ENCODE measurements at places on chromosomes 1 and 21.
A peak's percentile ranks its signal among the peaks of the same experiment; 100 is the strongest.

DNA sequence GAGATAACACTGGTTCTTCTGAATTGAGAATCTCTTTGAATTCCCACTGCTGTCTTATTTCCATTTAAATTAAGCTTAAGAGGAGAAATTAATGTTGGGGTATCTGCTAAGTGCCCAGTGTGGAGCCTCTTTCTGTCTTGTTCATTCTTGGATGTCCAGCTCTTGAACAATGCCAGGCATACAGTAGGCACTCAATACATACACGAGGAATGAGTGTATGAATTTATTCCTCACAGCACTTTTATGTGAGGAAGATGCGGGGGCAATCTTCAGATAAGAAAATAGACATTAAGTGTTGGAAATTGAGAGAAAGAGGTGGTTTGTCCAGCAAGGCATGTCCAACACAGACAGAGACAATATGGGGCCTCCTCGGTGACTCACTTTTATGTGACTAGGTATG is 11.8 kb upstream of the ATF3 start:
- no peaks in the 10 kb centered on the region for H3K27me3 ChIP-seq
- H3K4me1 ChIP-seq = peaks cover 9% of the 10 kb centered on the region
- no peaks in the 10 kb centered on the region for H3K36me3 ChIP-seq
- DNase-seq = peak; percentile 34
- H3K27ac ChIP-seq = peak overlapping the region; percentile 65

- no peaks in the 10 kb centered on the region for H3K4me1 ChIP-seq
- H3K27ac ChIP-seq = no peak overlapping the region
- H3K4me3 ChIP-seq = no peak overlapping the region
- DNase-seq = no peak
- H3K27me3 ChIP-seq = no peaks in the 10 kb centered on the region
These were observed 156.0 kb downstream of the GLUL start for GRCh38 chr1:182235604-182235951.

- no peak for DNase-seq
- no peaks in the 10 kb centered on the region for H3K4me1 ChIP-seq
- H3K4me3 ChIP-seq = no peak overlapping the region
These were observed 488.1 kb upstream of the PRMT6 start for GRCh38 chr1:106568201-106568974.

DNA sequence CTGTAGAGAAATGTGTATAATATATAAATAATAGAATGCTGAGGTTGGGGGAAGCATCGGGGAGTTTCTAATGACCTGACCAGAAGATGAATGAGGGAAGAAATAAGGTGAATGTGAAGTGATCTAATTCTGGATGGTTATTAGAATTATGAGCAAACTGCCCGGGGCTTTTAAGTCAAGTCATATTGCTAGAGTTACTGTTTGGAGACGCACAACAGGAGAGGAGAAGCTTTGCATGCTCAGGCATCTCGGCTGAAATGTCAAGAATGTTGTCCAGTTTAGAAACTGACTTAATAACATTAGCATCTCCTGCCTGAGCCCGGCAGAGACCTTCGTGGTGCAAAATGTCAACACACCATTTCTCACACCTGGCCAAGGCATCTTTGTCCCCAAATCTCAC is 119.1 kb downstream of the RRAGC start:
- no peak for DNase-seq
- H3K27me3 ChIP-seq = no peaks in the 10 kb centered on the region
- H3K36me3 ChIP-seq = no peaks in the 10 kb centered on the region
- H3K27ac ChIP-seq = no peak overlapping the region
- H3K4me3 ChIP-seq = no peak overlapping the region

GRCh38 chr1:232891071-232891470 is 59.3 kb upstream of the NTPCR start:
- H3K4me3 ChIP-seq = no peak overlapping the region
- H3K36me3 ChIP-seq = no peaks in the 10 kb centered on the region
- H3K4me1 ChIP-seq = no peaks in the 10 kb centered on the region
- no peak overlapping the region for H3K27ac ChIP-seq
- no peaks in the 10 kb centered on the region for H3K27me3 ChIP-seq
- no peak for DNase-seq

- DNase-seq = no peak
- H3K27me3 ChIP-seq = no peaks in the 10 kb centered on the region
- H3K4me1 ChIP-seq = no peaks in the 10 kb centered on the region
- no peaks in the 10 kb centered on the region for H3K36me3 ChIP-seq
- H3K27ac ChIP-seq = no peak overlapping the region
These were observed 28.7 kb downstream of the C1orf87 start for GRCh38 chr1:60044881-60045280.

- no peak overlapping the region for H3K27ac ChIP-seq
- H3K27me3 ChIP-seq = no peaks in the 10 kb centered on the region
- H3K4me1 ChIP-seq = peaks cover 13% of the 10 kb centered on the region
- H3K36me3 ChIP-seq = no peaks in the 10 kb centered on the region
- H3K4me3 ChIP-seq = no peak overlapping the region
These were observed 34.9 kb upstream of the SCYL3 start for GRCh38 chr1:169928438-169929209.

- H3K27me3 ChIP-seq = peaks cover 89% of the 10 kb centered on the region
- no peak for DNase-seq
- H3K4me1 ChIP-seq = peaks cover 52% of the 10 kb centered on the region
- H3K27ac ChIP-seq = no peak overlapping the region
- H3K4me3 ChIP-seq = no peak overlapping the region
These were observed 12.3 kb downstream of the RNF223 start for GRCh38 chr1:1061682-1062345.

DNA sequence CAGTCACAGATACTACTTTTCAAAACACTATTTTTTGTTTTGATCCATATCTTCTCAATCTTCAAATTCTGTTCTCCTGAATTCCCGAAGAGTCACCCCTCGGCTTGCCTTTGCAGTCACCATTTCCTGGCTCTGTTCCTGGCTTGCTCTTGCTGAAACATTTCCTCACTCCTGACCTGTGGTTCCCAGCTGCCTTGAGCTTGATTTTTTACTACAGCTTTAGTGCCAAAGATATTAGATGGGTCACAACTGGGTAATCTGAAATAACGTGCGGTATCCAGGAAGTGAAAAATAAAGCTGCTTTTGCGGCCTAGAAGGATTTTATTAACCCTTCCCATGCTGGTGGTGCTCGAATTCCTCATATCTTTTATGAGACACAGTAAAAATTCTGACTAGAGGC is 318.8 kb downstream of the PCP4 start:
- DNase-seq = no peak
- no peaks in the 10 kb centered on the region for H3K27me3 ChIP-seq
- H3K4me1 ChIP-seq = no peaks in the 10 kb centered on the region
- H3K27ac ChIP-seq = no peak overlapping the region
- no peaks in the 10 kb centered on the region for H3K36me3 ChIP-seq
- H3K4me3 ChIP-seq = no peak overlapping the region

- H3K36me3 ChIP-seq = no peaks in the 10 kb centered on the region
- no peak for DNase-seq
- H3K27me3 ChIP-seq = no peaks in the 10 kb centered on the region
- peaks cover 9% of the 10 kb centered on the region for H3K4me1 ChIP-seq
- no peak overlapping the region for H3K27ac ChIP-seq
These were observed 310.9 kb downstream of the SIPA1L2 start for GRCh38 chr1:232319072-232319471.

GRCh38 chr1:212498283-212499040 is 65.7 kb downstream of the NENF start:
- H3K27ac ChIP-seq = no peak overlapping the region
- no peak for DNase-seq
- H3K4me3 ChIP-seq = no peak overlapping the region
- H3K27me3 ChIP-seq = no peaks in the 10 kb centered on the region

- no peaks in the 10 kb centered on the region for H3K36me3 ChIP-seq
- H3K4me1 ChIP-seq = no peaks in the 10 kb centered on the region
- no peak for DNase-seq
- no peak overlapping the region for H3K4me3 ChIP-seq
- H3K27me3 ChIP-seq = no peaks in the 10 kb centered on the region
These were observed 23.8 kb downstream of the AJAP1 start for GRCh38 chr1:4678066-4678717.

DNA sequence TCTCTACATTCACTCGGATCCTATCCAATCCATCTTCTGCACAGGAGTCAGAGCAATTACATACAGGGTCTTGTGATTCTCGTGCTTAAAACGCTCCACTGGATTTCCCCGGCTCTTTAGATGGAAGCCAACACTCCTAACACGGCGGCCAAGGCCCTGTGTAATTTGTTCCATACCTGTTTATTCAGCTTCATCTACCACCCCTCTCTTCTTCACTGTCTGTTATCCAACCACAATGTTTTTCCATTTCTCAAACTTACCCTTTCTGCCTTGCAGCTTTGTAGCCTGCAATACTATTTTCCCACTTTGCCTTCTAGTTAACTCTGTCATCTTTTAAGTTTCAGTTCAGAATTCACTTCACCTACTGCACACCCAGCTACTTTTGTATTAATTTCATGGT is 249.6 kb upstream of the USP25 start:
- no peaks in the 10 kb centered on the region for H3K27me3 ChIP-seq
- no peak overlapping the region for H3K27ac ChIP-seq
- H3K4me1 ChIP-seq = no peaks in the 10 kb centered on the region
- no peak for DNase-seq
- no peaks in the 10 kb centered on the region for H3K36me3 ChIP-seq

DNA sequence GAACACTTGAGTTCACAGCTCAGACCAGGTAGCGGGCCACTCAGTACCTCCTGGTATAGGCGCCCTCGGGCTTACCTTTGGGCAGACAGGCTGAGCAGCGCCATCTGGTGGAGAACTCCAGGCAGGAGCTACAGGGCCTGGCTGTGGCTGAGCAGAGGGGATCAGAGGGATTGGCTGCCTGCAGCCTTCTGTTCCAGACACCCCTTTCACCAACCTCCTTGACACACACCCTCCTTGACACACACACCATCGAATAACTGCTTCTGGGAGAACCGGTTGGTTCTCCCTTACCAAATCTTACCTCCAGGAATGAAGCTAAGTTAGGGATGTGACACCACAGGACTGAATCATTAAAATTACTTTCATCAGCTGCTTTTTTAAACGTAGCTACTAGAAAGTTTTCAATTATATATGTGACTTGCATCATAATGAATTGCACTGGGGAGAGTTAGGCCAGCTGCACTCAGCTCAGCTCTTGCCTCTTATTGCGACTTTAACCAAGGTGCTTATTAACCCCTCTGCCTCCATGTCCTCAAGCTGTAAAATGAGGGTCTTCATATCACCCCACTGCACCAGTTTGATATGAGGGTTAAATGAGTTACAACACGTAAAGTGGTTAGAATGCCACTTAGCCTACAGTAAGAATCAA is 6.6 kb downstream of the LIN28A start:
- no peaks in the 10 kb centered on the region for H3K27me3 ChIP-seq
- no peaks in the 10 kb centered on the region for H3K36me3 ChIP-seq
- no peak overlapping the region for H3K4me3 ChIP-seq
- no peaks in the 10 kb centered on the region for H3K4me1 ChIP-seq

DNA sequence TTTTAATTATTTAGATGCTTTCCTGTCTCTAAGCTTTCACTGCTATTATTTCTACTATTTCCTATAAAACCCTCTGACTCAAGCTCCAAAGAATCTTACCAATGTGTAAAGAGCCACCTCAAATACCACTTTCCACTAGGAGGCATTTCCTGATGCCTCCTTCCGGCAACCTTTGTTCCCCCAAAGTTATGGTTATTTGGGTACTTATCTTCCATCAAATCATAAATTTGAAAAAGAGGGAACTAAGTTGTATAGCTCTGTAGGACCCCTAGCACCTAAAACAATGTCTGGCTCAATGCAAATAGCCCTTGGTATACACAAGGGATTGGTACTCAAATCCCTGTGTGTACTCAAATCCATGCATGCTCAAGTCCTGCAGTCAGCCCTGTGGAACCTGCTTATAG is 79.6 kb downstream of the NME7 start:
- no peaks in the 10 kb centered on the region for H3K36me3 ChIP-seq
- DNase-seq = no peak
- H3K4me1 ChIP-seq = no peaks in the 10 kb centered on the region
- no peaks in the 10 kb centered on the region for H3K27me3 ChIP-seq
- no peak overlapping the region for H3K27ac ChIP-seq

- H3K4me3 ChIP-seq = no peak overlapping the region
- H3K27ac ChIP-seq = no peak overlapping the region
- H3K27me3 ChIP-seq = no peaks in the 10 kb centered on the region
- H3K36me3 ChIP-seq = no peaks in the 10 kb centered on the region
These were observed 116.3 kb upstream of the OLIG2 start for GRCh38 chr21:32909393-32909792.

DNA sequence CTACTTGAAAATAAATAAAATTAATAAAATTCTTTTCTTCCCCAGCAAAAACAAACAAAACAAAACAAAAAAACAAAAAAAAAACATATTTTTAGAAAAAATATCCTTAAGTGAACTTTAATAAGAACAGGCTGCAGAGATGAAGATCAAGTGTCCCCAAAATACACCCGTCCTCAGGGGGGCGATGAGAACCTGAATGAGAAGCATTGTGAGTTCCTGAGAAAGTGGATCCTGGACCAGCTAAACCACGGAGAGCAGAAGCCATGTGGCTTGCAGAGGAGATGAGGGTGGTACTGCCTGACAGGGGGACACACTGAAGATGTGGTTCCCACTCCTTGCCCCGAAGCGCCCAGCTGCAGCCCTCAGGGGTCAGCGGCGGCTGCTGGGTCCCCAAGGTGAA is 89.3 kb downstream of the ITPKB start:
- H3K4me3 ChIP-seq = no peak overlapping the region
- peaks cover 41% of the 10 kb centered on the region for H3K36me3 ChIP-seq
- H3K27me3 ChIP-seq = no peaks in the 10 kb centered on the region
- no peak overlapping the region for H3K27ac ChIP-seq

DNA sequence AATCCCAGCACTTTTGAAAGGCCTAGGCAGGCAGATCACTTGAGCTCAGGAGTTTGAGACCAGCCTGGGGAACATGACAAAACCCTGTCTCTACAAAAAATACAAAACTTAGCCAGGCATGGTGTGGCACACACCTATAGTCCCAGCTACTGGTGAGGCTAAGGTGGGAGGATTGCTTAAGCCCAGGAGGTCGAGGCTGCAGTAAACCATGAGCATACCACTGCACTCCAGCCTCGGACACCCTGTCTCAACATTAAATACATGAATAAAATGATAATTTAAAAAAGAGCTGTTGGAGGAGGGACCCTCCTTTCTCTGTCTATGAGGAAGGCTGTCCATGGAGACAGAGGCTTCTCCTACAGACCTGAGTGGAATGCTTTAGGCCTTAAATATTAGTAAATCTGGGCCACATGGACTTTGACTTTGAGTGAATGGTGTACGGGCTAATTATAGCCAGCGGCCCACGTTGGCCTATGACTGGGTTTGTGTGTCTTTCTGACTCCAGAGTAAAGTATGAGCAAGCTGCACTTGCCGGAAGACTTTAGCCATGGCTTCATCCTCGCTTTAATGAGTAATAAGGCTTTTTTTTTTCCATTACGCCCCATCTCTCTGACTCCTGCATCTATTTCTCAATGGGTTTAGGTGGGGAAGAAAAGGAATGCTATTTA is 21.3 kb downstream of the RAB3B start:
- H3K4me3 ChIP-seq = no peak overlapping the region
- peaks cover 11% of the 10 kb centered on the region for H3K27me3 ChIP-seq
- no peaks in the 10 kb centered on the region for H3K36me3 ChIP-seq
- no peak for DNase-seq
